Naive thymus-derived CD4-positive, alpha-beta T cell (primary cell): ENCODE measurements at places on chromosomes 5 and 9.

DNA sequence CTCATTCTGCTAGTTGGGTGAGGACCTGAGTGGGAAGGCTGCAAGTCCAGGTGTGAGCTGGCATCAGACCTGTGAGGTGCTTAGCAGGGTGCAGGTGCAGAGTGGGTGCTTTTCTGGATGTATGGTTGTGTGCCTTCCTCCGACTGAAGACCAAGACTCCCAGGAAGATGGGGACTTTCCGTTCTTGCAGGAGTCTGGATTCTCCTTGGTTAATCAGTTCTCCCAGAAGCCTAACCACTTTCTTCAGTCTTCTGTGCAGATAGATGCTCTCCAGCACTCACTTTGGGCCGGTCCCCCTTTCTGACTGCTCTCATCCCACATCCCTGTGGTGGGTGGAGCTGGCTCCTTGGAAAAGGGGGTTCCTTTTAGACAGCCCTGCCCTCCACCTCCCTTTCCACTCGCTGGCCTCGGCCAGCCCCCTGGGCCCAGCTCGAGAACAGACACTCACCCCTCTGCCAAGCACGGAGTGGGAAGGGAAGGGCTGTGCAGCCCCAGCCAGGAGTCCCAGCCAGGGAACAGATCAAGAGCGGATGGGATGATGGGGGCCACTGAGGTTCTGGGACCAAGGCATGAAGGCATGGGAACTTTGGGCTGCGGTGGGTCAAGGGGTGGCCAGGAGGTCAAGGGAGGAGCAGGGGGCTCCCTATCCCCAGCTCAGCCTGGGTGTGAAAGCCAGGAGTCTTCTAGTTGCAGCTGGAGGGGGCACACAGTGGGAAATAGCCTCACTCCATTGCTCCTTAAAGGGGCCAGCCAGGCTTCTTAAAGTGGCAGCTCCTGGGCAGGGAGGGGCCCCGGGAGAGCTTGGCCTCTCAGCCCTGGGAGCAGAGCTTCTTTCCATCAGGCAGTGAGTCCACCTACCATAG is 62.4 kb downstream of the FGF18 start:
- DNase-seq = no peak

GRCh38 chr5:43251754-43252153 is 59.7 kb downstream of the NIM1K start:
- no peak for DNase-seq

- no peak for DNase-seq
Measured at GRCh38 chr9:37521111-37521510, 35.4 kb downstream of the POLR1E start.

GRCh38 chr5:106481374-106481773 is 1189.4 kb downstream of the EFNA5 start:
- no peak for DNase-seq

DNA sequence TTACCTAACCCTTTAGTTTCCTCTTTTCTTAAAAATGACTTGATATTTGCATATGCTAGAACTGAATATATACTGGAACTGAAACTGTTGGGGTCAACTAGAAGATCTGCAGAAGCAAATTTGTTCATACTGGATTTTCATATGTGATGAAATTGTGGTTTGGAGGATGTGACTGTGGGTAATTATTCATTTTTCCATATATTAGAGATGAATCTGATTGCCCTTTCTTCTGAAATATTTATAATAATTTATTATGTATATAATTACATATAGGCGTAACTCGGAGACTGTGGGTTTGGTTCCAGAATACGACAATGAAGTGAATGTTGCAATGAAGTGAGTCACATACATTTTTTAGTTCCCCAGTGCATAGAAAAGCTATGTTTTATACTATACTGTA is 149.1 kb downstream of the ATP10B start:
- DNase-seq = no peak

GRCh38 chr5:1826235-1826980 is 25.2 kb downstream of the NDUFS6 start:
- no peak for DNase-seq

DNA sequence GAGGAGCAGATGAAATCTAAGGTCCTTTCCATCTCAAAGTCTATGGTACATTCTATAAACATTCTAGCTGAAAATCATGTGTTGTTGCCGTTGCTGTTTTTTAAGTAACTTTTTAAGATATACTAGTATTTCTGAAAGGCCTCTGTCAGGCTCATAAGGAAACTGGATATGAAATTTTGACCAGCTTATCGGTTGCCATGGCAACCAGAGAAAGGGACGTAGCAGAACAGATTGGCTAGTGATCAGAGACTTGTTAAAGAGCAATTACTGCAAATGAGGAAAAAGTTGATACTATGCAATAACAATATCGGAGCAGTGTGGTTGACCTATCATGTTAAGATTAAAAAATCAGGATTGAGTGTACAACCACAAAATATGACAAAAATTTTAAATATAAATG is 57.0 kb upstream of the RNF180 start:
- no peak for DNase-seq

DNA sequence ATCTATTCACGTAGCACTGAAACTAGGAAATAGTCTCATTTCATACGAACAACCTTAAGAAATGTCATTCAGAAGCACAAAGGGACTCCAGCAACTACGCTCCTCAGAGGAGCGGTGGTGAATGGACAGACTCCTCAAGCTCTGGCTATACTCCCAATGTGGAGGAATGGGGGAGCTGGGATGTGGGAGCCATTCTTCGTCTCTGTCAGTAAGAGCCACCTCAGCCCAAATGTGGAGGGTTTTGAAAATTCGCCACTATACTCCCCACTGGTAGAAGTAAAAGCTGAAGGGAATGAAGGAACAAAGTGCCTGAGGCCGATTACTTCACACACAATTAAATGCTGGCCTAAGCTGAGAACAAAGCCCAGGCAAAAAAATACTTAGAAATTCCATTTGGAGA is 96.3 kb downstream of the ADAMTS12 start:
- no peak for DNase-seq

DNA sequence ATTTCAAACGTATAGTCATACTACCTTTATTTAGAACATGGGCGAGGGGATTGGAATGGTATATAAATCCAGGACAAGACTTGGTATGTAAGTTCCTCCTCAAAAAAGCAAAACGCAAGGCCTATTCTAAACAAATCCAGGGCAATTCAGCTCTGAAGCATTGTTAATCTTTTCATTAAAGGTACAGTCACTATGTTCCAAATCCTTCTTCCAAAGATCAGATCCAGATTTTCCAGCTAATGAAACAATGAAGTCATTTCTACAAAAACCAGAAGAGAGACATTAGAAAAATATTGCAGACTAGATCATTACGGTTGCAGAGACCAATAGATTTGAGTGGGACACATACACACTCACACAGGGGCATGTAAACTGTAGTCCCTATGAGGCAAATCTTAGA is 116.1 kb upstream of the BNC2 start:
- no peak for DNase-seq

GRCh38 chr5:65771266-65771665 is 49.3 kb downstream of the NLN start:
- no peak for DNase-seq

DNA sequence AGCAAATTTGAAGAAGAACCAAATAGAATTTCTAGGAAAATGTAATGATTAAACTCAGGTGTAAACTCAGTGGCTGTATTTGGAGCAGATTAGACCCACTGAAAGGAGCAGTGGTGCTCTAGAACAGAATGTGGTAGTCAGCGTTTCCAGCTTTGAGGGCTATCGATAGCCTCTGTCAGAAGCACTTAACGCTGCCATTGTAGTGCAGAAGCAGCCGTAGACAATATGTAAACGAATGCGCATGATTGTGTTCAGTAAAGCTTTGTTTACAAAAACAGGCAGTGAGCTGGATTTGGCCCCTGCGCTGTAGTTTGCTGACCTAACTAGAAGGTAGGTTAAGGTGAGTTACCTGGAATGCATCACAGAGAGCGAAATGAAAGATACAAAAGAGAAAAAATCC is 72.0 kb downstream of the FAM78A start:
- no peak for DNase-seq

DNA sequence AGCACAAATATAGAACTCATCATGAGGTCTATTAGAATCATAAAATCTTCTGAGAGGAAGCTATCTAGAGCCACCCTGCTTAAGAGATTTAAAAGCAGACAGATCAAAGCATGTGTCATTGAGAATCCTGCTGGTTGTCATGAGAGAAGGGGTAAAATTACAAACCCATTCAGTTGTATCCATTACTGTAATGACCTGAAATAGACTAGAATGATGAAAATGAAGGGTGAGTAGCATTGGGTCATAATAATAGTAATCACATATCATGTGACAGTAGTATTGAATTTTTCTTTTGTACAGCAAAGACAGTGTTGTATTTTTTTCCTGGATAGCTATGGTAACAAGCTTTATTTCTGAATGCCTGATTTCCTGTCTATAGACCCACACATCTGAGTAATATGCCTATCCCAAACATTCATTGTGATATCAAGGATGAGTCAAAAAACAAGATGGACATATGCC is 149.0 kb downstream of the PDE4D start:
- DNase-seq = no peak

GRCh38 chr5:58260243-58260642 is 199.6 kb downstream of the PLK2 start:
- DNase-seq = no peak

DNA sequence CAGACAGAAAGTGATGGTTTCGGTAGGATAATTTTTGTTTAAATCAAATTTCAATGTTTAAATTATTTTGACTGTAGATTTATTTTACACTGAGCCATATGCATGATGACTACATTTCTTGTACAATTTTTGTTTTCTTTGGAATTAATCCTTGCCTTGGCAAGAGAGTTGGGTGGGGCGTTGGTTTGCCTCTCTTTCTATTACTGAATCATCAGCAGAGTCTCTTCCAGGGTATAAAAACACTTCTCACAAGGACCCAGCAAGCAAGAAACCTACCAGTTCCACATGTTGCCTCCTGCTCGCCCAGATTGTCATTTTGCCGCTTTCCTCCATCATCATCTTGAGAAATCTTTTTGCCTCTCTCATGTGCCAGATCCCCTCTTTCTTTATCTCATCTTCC is 455.0 kb upstream of the DMAC1 start:
- no peak for DNase-seq

DNA sequence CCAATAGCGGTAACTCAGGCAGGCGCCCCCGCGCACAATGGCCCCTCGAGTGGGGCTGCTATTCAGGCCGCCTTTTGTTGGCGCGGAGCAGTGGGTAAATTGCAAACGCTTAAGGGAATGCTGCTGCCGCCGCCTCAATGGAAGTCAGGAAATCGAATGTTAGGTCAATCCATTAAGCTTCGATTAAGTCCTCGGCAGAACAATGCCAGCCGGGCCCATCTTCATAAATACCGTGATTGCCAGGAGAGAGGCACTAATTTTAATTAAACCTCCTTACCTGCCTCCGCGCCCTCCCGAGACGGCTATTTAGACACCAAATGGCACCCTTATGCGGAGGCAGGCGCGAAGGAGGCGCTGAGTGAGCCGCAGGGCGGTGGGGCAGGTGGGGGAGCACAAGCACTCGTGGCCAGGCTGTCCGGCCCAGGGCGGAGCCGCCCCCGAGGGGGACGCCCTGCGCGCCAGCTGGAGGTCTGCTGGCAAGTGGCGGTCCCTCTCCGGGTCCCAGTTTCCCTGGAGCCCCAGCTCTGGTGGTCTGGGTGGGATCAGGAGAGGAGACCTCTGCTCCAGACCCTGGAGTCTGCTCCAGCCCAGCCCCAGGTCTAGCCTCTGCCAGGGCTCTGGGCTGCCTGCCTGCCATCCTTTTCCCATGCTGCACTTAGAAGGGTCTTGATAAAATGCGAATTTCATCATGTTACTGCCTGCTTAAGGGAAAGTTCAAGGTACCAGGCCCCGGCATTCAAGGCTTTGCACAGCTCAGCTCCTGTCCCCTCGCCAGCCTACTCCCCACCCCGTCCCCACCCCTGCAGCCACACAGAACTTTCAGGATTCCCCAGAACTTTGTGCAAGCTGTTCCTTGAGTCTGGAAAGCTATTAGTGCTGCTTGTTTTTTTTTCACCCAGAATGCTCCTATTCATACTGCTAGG is 19.7 kb downstream of the NR5A1 start:
- no peak for DNase-seq

GRCh38 chr9:70260606-70261005 is 1.8 kb downstream of the SMC5 start:
- DNase-seq = no peak

DNA sequence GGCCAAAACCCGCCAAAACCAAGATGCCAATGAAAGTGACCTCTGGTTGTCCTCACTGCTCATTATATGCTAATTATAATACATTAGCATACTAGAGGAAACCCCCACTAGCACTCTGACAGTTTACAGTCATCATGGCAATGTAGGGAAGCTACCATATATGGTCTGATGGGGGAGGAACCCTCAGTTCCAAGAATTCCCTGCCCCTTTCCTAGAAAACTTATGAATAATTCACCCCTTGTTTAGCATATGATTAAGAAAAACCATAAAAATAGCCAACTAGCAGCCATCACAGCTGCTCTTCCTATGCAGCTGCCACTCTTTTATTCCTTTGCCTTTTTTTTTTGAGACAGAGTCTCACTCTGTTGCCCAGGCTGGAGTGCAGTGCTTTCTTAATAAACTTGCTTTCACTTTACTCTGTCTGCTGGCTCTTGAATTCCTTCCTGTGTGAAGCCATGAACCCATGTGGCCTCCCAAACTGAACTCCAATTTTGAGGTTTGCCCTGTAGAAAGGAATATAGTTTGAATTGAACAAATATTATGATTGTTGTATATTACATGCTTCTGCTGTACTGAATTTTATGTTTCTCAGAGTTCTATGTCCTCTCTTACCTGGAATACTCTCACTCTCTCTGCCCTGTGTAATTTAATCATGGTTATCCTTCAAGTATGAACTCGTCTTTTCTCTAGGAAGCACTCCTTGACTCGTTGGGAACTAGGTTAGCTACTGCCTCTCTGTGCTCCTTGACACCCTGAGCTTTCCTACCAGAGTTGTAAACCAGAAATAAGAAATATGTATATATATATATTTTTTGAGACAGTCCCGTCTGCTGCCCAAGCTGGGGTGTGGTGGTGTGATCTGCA is 59.8 kb downstream of the KIAA1958 start:
- no peak for DNase-seq

GRCh38 chr9:109289186-109289585 is 31.7 kb downstream of the EPB41L4B start:
- no peak for DNase-seq

DNA sequence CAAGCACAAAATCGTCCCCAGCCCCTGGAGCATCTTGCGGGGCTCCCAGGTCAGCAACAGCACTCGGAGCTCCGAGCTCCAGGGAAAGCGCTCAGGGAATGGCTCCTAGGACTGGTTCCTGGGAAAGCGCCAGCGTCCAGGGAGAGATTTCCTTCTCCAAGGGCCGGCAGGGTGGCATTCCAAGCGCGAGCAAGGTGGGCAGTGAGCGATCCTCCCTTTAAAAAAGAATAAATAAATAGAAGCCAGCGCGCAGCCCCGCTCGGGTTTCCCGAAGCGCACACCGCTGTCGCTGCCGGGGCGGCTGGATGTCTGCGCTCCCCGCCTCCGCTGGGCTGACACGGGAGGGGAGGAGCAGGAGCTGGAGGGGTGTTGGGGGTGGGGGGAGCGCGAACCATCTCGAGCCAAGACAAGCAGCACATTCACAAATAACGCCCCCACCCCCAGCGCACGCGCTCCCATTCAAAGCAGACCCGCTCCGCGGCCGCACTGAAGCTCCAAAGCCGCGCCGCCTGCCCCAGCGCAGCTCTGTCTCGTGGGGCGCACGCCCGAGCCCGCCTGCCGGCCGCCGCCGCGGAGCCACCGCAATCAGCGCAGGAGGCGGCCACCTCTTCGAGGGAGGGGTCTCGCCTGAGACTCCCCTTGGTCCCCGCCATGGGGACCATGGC is 327.4 kb downstream of the SH3GL2 start:
- DNase-seq = no peak

- DNase-seq = no peak
Measured at GRCh38 chr9:27829621-27830020, 256.3 kb upstream of the C9orf72 start.

GRCh38 chr5:169192536-169192935 is 108.4 kb downstream of the SLIT3 start:
- no peak for DNase-seq

GRCh38 chr9:91154686-91155085 is 207.0 kb downstream of the AUH start:
- no peak for DNase-seq
